ENCODE measurements at places on chromosomes 2 and 18. TPM values are rescaled to one million over a fixed set of nuclear protein-coding genes. Genes with fewer than 3 reads are reported as not detected.

RND3 gene
- 178 TPM for total RNA-seq

BOLA3 gene
- 130 TPM for total RNA-seq

INHBB gene
- 0.09 TPM for total RNA-seq

SCYGR2 gene
- not detected for total RNA-seq

INO80C gene
- 5.7 TPM for total RNA-seq

FAM237A gene
- total RNA-seq, result not detected

SERPINB3 gene
- not detected for total RNA-seq

NDC80 gene
- total RNA-seq, result 69.6 TPM

RTP5 gene
- total RNA-seq, result not detected

SCG2 gene
- total RNA-seq, result 5.0 TPM

PPP1R7 gene
- 140 TPM for total RNA-seq
